ENCODE measurements at places on chromosomes 2 and 18.

DNA sequence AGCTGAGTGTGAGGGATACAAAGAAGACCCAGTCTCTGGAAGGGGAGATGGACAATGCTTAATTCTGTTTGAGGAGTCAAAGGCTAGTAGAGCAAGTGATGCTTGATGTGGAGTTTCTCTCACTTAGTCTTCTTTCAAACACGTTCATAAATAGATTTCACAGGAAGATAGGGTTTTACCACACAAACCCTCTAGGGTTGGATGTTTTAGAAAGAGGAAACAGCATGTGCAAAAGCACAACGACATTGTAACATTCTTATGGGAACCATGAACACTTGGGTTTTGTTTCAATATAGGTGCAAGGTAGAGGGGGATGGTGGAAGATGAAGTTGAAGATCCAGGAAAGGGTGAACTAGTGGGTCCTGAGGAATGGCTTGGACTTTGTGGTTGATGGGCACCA, 10.8 kb upstream of the EFEMP1 start:
- DNase-seq = no peak

- DNase-seq = peak; percentile 9
Observed at GRCh38 chr2:64453770-64454385, at the start of gene LGALSL. LGALSL (plus strand) TSS chr2:64454162; CDS start chr2:64454546, 384 bp downstream.

DNA sequence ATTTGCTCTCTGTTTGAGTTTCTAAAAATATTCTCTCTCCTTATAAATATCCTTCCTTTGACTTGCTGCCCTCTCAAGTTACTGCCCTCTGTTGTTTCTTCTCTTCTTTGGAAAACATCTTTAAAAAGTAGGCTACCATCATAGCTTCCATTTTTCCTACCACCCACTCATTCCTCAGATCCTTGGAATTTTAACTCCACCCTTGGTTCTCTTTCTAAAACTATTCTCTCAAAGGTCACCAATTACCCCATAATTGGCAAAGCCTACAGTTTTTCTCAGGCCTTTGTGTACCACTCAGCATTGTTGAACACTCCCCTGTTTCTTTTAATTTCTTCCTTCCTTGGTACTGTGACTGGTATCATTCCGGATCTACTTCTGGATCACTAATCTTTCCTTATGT, 43.0 kb upstream of the ITGAV start:
- DNase-seq = no peak

DNA sequence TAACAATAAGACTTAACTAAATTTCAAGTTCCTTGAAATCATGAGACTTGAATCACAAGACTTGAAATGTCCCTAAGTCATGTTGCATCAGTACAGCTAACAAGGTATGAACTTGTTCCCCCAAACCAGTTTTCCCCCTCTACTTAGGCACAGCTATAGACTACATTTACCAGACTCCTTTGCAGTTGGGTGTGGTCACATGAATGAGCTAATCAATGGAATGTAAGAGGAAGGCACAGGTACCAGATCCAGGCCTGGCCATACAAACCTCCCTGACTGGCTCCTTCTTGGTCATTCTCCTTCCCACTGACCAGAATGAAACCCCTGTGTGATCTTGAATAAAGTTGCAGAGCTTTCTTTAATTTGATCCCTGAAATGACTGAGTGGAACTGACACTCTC, 77.8 kb downstream of the DNER start:
- DNase-seq = no peak

GRCh38 chr18:68714366-68714711, 569 bp downstream of the TMX3 start:
- DNase-seq = peak; percentile 6

DNA sequence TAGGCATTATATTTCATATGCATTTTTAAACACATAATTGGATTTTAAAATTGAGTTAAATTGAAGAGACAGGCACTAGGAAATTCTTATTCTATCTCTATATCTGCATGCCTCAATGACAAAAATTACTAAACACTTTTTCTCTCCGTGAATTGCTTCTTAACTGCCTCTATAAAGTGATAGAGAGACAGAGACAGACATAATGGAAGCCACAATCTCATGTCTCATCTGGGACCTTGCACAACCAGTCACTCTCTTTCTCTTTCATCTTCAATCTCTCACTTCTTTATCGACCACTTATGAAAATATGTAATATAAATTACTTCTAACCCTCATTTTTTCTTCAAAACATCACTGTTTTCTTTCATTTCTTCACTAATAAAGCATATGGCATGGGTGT, 238.9 kb upstream of the ZNF804A start:
- no peak for DNase-seq

DNA sequence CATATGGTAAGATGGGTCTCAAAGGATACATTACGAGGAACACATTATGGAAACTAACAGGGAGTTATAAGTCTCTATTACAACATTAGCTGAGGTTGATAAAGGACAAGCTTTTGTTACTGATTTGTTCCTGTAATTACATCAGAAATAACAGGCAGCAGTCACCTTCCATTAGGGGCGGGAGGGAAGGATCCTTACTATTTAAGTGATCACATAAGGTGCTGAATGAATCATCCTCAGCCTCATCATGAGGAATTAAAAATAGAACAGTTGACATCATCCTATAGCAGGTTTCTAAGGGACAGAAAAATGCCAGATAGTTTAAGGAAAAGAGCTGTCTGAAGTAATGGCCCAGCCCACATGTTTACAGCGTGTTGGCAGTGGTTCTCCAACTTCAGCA, 86.9 kb upstream of the MGAT5 start:
- DNase-seq = no peak

DNA sequence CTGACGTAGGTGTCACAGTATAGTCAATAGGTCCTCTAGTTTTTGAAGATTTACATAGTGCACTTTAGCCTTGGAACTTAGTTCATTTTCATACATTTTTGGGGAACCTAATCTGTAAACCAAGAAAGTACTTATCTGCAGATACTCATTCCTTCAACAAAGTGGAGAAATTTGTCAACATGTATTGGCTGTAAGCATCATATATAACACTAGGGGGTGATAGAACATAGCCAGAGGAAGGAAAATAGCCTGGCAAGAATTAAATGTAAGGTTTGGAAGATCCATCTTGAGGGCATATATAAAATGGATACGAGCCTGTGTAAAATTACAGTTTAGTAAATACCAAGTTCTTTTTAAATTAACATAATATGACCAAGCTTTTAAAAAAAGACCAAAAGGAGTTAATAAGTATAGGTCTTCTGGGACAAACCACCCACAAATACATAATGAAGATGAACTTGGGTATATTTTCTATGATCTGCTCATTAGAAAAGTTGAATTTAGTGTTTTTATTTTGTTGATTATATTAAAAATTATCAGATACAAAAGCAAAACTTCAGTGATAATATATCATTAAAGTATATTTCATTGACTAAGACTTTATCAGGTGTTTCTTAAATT, 18.2 kb downstream of the RPL37A start:
- no peak for DNase-seq

GRCh38 chr2:218039171-218039570, 29.9 kb upstream of the RUFY4 start:
- no peak for DNase-seq

DNA sequence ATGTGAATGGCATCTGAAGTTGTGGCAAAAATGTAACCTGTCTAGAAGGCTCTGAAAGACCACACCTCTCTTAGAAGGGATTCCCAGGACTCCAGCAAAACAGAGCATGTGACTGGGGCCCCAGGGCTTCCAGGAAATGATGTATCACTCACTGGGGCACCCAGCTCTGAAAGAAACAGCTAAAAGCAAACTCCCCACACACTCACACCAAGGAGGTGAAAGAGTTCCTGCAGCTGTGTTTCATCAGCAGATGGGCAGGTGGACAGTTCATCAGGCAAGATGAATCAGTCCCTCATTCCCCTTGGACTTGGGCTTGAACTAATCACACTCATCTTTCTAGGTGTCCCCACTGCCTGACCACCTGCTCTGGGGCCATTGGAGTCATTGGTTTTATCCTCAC, 76.2 kb downstream of the CCBE1 start:
- no peak for DNase-seq

All from T-helper 17 cell (primary cell).